Peyer's patch (tissue), 4 donors: ENCODE measurements at places on chromosomes 1 and 21. TPM values are rescaled to one million over a fixed set of nuclear protein-coding genes. Genes with fewer than 3 reads are reported as not detected.
A peak's percentile ranks its signal among the peaks of the same experiment; 100 is the strongest.

ZBTB7B gene
- total RNA-seq, result 35.5 TPM

OR2L5 gene
- not detected for total RNA-seq

DNA sequence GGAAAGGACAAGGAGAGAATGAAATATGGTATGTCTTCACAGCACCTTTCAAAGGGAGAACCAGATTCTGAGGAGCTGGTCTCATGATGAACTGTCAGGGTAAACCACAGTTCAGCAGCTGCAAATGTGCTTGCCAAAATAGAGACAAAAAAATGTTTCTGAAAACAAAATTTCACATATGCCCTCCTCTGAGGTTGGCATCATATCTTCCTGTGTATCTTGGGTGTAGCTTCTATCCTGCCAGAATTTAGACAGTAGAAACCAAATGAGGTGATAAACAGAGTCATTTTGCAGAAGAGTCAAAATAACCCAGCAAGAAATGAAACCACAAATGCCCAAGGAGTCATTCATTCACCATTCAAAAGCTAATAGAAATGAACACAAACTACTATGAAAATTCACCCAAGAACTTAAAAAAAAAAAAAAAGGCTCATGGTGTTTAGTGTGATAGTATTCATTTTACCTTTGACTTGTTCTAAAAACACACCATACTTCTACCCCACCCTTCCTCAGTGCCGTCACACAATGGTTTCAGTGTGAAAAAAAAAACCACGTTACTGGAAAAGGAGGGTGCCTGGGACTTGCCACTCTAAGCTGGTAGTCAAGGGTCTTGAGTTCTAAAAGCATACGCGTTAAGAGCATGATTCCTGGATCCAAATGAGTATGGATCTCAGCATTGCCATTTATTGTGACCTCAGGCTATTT lies 18.5 kb downstream of the SELL start:
- no peak for DNase-seq
- no peaks in the 10 kb centered on the region for H3K4me1 ChIP-seq
- peak overlapping the region; percentile 43 for H3K27ac ChIP-seq
- no peak overlapping the region for H3K4me3 ChIP-seq

DNA sequence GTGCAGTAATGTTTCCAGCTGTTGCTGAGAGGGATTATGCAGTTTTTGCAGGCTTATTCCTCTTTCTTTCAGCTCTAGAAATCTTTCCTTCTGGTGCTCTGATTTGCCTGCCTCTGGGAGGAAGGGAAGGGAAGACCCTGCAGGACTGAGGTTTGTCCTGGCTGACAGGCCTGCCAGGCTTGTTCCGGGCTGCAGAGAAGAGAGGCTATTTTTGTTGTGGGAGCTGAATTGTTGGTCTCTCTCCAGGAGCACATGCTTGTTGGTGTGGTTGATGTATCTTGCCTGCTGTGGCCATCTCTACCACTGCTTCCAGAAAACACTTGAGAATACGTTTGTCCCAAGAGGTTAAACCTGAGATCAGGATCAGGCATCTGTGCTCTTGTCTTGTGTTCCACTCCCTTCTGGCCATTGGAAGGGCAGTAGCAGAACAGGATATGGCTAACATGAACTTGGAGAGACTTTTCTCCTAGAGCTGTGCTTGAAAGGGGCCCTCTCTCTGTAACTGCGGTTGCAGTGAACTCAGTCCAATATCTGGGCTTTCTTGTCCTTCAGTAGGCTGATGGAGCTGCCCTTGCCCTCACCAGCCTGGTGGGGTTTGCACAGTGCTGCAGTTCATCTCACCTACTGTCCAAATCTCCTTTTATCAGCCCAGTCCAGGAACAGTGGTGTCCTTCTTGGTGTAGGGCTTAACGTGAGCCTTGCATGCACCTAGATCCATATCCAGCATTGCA lies 21.5 kb upstream of the SLC25A34 start:
- no peaks in the 10 kb centered on the region for H3K4me1 ChIP-seq
- no peaks in the 10 kb centered on the region for H3K36me3 ChIP-seq
- H3K4me3 ChIP-seq, result no peak overlapping the region
- no peak for DNase-seq

DNA sequence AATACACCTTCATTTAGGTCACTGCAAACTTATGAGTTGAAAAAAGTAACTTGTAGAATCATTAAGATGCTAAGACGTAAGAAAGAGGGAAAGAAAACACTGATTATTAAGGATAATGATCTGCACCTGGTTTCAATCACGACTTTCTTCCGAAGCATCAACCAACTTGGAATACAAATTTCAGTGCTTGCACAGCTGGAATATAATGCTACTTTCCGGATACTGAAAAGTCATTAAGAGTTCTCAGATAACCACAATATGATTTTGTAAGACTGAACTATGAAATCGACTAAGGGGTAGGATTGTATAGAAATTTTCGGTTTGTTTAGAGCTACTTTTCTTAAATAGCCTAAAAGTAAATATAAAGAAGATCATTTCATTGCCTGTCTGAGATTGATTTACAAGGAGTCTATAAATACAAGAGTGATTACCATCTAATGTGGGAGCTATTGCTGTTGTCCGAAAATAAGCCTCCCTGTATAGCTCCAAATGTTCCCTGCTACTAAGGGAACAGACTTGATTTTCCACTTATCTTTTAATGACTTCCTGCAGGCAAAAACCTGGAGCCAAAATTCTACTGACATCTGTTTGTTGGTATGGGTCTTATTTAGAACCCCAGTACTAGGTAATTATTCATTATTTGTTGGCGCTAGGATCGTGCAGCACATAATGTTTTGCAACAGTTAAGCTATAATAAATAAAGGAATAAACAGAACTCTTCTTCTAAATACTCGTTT lies 673.3 kb downstream of the KCNT2 start:
- no peak for DNase-seq
- H3K36me3 ChIP-seq, result no peaks in the 10 kb centered on the region
- H3K27ac ChIP-seq, result no peak overlapping the region

- no peaks in the 10 kb centered on the region for H3K27me3 ChIP-seq
- no peak for DNase-seq
- H3K4me1 ChIP-seq, result no peaks in the 10 kb centered on the region
- no peak overlapping the region for H3K4me3 ChIP-seq
Measured at GRCh38 chr1:198903203-198903602, 264.4 kb downstream of the PTPRC start.
